Hematopoietic multipotent progenitor cell (in vitro differentiated cells): ENCODE measurements at places on chromosomes 12 and 14. TPM values are rescaled to one million over a fixed set of nuclear protein-coding genes. Genes with fewer than 3 reads are reported as not detected.
A peak's percentile ranks its signal among the peaks of the same experiment; 100 is the strongest.

GRCh38 chr14:75559451-75560222 is 18.8 kb upstream of the FLVCR2 start:
- DNase-seq = peak; percentile 63

GRCh38 chr12:43357141-43357540 is 194.9 kb downstream of the ADAMTS20 start:
- no peak for DNase-seq

Gene GYS2
- total RNA-seq = not detected

Gene ULK1
- total RNA-seq = 39.9 TPM

Gene FERMT2
- total RNA-seq = under 0.01 TPM

Gene KRT80
- under 0.01 TPM for total RNA-seq

Gene TMEM233
- total RNA-seq = not detected

Gene PAWR
- total RNA-seq = 40.9 TPM

Gene PFKM
- total RNA-seq = 22.4 TPM

Gene SYCP3
- total RNA-seq = 0.27 TPM

Gene FRS2
- 21.0 TPM for total RNA-seq

Gene TAS2R7
- not detected for total RNA-seq
